A549 (cell line): ENCODE measurements at places on chromosomes 12 and 14. TPM values are rescaled to one million over a fixed set of nuclear protein-coding genes. Genes with fewer than 3 reads are reported as not detected.

GRCh38 chr14:68526512-68527091 lies 266.3 kb downstream of the ZFP36L1 start:
- peak; percentile 29 for DNase-seq

DNA sequence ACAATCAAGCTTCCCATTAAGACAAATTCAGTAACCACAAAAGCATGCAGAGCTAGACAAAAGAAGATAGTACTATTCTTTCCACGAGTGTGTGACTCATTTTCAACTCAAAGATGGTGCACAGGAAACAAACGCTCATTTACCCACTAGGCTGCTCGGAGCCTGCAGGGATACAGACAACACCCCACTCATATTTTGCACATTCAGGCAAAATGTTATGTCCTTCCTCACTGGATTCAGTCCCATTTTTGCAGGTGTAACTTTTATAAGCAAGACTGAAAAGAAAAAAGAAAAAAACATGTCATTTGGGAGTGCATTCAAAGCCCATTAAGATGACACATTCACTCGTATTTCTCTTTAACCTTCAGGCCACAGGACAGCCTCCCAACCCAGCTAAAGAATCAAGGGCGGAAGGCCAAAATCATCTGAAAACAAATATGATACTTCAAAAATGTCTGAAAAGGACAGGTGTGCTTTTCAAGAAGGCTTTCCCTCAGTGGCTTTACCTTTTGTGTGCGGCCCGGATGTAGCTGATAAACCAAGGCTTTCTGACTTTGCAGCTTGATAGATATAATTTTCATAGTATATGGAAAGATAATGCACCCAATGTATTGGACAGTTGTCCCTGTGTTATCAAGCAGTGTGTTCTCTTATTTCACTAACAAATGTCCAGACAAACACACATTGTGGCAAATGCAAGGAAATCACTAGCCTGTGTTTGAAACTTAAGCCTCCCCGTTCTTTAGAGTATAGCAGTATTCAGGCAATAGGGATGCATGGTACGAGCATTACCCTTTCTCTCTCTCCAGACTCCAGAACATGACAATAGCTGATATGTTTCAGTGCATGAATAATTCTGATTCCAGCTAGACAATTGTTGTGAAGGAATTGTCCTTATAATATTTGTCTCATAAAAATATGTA lies 147.8 kb upstream of the KRR1 start:
- no peak for DNase-seq

POU6F1 gene
- polyA plus RNA-seq: 0.58 to 0.92 TPM (median 0.77 TPM) in 3 replicates

DNA sequence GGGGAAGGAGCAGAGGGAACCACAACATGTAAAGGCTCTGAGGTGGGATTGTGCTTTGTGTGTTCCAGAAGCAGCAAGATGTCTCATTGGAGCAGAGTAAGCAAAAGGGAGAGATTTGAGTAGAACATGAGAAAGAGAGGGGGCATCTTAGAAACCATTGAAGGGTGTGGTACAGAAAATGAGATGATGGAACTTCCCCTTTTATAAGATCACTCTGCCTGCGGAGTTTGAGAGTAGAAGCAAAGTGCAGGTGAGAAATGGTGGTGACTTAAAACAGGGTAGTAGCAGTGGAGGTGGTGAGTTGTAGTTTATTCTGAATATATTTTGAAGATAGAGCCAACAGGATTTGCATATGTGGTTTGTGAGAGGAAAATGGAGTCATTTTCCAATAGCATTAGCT lies 56.0 kb downstream of the FBXO34 start:
- DNase-seq: no peak

GRCh38 chr12:123269395-123269892 lies 2.2 kb downstream of the CDK2AP1 start:
- no peak for DNase-seq

RNASE1 gene
- polyA plus RNA-seq: 0.13 to 0.55 TPM (median 0.16 TPM) in 3 replicates

GRCh38 chr12:76259106-76259505 lies 89.1 kb downstream of the BBS10 start:
- no peak for DNase-seq

- peak; percentile 30 for DNase-seq
These were observed 14.7 kb downstream of the PTPRO start for GRCh38 chr12:15336768-15337553.

DNA sequence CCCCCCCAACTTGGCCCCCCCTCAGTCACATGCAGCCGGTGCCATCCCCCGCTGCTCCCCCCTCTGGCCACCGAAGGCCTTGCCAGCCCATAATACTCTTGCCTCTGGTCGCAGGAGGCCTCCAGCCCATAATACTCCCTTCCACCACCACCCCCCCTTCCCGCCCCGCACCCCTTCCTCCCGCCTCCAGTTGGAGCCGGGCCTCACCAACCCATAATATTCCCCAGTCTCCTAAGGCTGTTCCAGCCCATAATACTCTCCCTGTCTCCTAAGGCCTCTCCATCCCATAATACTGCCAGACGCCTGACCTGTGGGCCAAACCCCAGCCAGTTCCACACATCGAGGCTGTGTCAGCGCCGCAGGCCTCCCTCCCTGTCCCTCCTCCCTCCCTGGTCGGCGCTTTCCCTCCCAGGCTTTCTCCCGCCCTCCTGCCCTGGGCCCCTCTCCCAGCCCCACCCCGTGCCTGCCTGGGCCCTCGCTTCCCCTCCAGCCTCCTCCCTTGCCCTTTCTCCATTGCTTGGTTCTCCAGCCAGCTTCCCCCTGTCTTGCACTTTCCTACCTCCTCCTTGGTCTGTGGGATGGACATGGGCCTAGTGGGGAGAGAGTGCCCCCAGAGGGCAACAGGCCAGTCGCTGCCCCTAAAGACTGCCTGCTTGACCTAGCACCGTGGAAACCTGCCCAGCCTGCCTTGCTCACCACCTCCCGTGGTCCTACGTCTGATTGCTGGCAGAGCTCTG lies 6.8 kb upstream of the CHD4 start:
- DNase-seq: peak; percentile 90

- DNase-seq: peak; percentile 99
These were observed 13.0 kb downstream of the FGD6 start for GRCh38 chr12:95204141-95204866.

GRCh38 chr12:58148405-58148804 lies 207.0 kb downstream of the ATP23 start:
- DNase-seq: peak; percentile 6

DNA sequence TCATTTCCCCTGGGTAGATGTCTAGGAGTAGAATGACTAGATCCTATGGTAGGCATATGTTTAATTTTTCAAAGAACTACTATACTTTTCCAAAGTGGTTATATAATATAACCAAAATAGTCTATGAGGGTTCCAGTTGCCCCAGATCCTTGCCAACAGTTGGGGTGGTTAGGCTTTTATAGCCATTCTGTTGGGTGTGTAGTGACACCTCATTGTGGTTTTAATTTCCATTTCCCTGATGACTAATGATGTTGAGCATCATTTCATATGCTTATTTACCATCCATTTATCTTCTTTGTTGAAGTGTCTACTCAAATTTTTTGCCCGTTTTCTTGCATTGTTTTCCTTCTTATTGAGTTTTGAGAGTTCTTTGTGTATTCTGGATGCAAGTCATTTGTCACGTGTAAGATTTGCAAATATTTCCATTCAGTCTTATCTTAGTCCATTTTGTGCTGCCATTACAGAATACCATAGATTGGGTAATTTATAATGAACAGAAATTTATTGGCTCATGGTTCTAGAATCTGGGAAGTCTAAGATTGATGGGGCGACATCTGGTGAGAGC lies 4.7 kb downstream of the SYNE2 start:
- DNase-seq: no peak

DNA sequence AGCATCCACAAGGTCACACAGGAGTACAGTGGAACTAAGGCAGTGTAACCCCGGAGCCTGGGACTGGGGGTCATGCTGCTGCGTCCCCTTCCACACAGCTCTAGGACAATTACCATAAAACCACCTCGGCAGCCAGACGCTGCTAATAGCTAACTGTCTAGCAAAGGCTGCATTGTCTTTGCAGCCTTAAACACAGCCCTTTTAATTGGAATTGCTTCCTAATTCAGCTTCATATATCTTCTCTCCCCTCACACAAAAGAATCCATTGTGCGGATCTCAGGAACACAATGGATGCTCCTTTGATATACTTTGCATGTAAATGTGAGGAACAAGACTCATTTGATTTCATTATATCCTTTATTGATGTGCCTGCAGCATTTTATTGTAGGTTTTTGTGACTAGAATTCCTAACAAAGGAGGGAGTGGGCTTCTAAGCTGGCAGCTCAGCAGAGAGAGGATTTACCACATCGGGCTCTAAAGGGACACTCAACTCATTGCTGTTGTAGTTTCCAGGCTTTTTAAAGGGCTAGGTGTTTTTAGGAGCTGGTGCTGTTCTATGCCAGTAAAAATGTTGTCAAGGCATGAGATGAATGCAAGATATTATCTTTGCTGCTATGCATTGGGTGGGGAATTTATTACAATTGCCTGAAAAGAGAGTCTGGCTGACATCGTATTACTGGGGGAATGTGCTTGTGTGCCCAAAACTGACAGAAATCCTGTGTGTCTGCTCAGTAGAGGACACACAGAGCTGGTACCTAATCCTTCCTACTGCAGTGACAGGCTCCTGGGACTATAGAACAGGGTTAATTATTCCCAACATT lies 30.4 kb upstream of the DACT1 start:
- no peak for DNase-seq

- no peak for DNase-seq
These were observed 33.3 kb downstream of the DICER1 start for GRCh38 chr14:95123891-95124579.

DNA sequence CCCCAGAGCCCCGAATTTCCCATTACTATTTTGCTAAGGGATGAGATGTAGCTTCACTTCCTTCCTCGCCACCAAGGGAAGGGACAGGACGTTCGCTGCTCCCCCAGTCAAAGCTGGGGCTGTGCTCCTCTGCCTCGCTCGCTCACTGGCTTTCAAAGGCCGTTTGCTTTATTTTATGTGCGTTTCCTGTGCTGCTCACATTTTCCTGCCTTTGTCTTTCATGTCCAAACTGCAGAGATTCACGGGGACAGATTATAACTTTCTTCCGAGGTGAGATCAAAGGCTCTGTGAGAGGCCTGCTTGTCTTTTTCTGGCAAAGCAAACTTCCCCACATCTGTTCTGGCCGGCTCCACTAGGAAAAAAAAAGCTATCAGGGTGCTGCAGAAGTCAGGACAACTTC lies 76.0 kb upstream of the FZD10 start:
- DNase-seq: no peak

GLT8D2 gene
- 0.27 to 0.55 TPM (median 0.31 TPM) in 3 replicates for polyA plus RNA-seq

DNA sequence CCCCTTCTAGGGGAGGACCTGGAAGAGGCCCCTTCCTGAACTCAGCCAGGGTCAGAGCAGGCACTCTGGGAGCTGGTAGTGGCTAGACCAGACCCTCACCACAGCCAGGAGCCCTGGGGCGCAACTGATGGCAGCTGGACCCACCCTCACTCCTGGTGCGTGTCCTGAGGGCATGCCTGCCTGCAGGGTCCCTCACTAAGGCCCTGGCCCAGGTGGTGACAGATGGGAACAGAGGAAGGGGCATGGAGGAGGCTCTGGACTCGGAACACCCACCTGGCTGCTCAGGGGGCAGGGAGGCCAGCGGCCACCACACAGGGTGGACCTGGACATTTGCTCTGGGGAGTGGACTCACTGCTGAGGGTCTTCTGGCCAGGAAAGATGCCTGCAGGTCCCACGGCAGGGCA lies 342.2 kb upstream of the SFSWAP start:
- no peak for DNase-seq

GRCh38 chr12:27437839-27438238 lies 8.7 kb upstream of the SMCO2 start:
- DNase-seq: no peak

GRCh38 chr14:68947802-68948201 lies 31.3 kb downstream of the ACTN1 start:
- DNase-seq: no peak

GRCh38 chr14:55964821-55965220 lies 153.4 kb upstream of the PELI2 start:
- no peak for DNase-seq

DNA sequence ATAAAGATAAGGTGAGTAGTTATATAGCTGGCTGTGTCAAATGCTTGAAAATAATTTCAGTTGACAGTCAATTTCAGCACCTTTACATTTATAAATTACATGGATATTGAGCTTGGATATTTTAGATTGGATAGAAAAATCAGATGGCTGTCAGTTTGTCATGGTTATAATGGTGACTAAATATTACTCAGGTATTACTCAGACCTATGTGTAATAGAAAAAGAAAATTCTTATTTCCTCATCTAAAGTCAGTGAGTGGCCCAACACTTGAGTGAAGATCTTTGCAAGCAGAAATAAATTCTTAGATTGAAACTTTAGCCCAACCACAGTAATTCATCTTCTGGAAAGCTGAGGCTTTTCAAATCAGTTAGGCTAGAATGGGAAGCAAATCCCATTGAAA lies 354.4 kb downstream of the NAV3 start:
- no peak for DNase-seq

GRCh38 chr12:127487031-127487430 lies 779.9 kb upstream of the TMEM132C start:
- DNase-seq: no peak

DNA sequence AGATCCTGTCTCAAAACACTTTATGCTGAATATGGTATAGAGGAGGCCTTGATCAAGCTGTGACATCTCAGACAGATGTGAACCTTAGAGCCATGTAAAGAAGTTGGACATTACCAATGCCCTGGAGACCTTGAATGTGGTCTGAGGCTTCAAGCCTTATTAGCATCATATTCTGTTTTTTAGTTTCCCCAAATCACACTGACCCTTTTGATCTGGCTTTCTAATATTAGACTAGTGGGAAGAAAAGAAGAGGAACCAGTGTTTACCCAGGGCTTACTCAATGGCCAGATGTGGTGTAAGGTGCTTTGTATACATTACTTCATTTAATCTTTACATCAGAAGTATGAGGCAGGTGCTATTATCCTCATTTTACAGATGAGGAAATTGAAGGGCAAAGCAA lies 10.6 kb upstream of the TBPL2 start:
- no peak for DNase-seq

- DNase-seq: peak; percentile 82
These were observed 8.0 kb downstream of the YY1 start for GRCh38 chr14:100246809-100247428.

DNA sequence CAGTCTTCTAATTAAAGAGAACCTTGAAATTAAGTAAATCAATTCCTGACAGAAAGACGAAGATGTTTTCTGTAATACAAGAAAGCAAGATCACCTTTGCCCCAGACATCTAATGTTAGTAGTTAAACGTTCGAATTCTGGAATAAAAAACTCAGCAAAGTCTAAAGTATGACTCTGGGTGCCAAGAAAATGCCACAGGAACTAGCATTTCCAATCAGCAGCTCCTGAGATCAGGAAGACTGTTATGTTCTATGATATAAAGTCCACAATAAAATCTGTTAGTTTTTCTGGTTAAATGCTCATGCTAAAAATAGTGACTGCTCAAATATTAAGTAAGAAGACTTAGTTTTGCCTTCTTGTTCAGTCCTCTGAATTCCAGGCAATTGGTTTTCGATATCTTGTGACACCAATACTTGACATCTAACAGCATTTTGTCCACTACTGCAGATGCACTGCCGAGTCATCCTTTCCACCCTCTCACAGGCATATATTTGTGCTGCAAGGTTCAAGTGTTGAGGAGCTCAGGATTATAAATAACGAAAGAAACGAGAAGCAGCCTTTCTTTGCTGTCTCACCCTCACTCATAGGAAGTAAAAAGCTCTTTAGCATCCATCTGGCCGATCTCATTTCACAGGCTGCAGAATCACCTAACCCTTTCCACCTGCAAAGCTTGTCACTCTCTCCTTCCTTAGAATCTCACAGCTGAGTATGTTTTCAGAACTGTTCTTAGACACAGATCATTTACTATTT lies 32.0 kb downstream of the SSH1 start:
- DNase-seq: no peak

VRTN gene
- not detected in 3 replicates for polyA plus RNA-seq

RPL10L gene
- polyA plus RNA-seq: not detected in 3 replicates
